ENCODE measurements at places on chromosomes 16 and 17.

- DNase-seq: peak; percentile 75
Observed at GRCh38 chr17:80071116-80071841, 30.1 kb upstream of the GAA start.

DNA sequence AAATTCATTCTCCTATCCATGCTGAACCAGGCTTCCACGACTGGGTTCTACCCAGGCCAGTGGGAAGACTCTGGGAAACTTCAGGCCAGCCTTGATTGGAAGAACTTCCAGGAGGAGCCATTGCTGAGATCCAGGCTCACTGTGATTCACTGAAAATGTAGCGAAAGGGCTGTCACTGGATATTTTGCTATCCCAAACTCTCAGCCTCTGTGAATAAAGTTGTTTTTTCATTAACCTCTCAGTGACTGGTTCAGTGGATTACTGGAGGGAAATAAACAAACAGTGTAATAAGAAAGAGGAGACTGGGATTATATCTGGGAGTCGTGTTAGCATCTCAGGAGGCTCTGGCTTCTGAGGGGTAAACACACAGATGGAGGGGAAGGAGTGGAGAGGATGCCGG is 3.1 kb downstream of the FOXL1 start:
- no peak for DNase-seq

DNA sequence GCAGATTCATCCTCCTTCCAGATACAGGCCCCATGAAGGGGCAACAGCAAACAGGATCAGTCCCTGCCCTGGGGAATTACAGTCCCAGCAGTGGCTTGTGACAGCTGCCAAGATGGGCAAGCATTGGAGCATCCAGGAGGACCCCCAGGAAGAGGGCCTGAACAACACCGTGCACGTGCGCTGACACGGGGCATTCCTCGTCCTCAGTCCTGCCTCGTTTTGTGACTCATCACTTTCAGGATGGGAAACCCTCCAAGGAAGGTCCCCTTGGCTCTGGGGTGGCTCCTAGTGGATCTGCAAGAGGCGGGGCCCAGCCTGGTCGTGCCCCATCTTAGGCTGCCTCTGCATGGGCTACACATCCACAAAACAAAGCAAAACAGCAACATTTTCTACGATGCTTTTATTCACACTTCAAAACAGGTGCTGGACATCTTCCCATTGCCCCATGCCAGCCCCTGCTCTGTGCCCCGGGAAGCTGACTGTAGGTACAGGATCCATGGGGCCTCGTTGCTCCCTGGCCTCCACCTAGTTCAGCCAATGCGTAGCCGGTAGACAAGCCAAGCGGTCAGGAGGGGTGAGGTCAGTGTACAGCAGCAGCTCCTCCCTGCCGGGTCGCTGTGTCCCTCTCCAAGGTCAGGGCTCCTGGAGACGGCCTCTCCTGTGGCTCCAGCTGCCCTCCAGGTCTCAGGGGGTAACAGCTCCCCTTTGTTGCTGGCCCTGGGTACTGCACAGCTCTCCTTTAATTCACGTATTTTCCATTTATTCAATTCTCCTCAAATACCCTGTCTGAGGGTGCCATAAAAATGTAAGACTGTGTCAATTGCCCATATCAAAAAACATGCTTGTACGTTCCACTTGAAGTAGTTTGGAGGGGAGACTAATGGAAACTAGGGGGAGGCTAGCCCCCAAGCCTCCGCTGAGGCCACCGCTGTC is 32.2 kb downstream of the ACTG1 start:
- no peak for DNase-seq

- no peak for DNase-seq
Observed at GRCh38 chr17:31355935-31356334, 34.5 kb upstream of the EVI2A start.

- DNase-seq: no peak
Observed at GRCh38 chr16:84689111-84689510, 10.7 kb upstream of the USP10 start.

DNA sequence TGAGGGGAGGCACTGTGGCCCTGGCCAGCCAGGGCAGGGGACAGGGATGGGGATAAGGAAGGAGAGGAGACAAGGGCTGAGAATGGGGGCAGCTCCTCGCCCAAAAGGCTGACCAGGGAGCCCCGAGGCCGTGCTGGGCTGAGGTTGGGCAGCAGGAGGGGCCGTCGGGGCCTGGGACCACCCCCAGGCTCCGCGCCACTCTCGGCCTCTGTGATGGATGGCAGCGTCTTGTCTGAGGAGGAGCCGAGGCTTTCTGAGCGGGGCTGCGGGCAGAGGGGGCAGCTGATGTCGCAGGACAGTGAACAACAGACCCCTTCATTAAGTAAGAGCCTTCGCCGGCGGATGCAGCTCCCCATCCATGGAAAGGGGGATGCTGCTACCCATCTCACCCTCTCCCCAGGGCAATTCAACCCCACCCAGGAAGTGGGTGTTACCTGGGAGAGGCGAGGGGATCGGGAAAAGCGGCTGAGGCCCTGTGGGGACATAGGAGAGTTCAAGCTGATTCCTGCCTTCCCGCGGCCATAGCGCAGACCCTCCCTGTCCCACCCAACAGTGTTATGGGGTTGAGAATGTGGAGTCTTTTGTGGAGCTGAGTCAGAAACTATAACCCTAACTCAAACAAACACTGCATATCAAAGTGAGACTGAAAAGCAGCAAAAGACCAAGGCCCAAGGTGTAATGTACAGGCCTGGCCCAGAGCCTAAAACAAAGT is 9.1 kb upstream of the RAB5C start:
- DNase-seq: no peak

DNA sequence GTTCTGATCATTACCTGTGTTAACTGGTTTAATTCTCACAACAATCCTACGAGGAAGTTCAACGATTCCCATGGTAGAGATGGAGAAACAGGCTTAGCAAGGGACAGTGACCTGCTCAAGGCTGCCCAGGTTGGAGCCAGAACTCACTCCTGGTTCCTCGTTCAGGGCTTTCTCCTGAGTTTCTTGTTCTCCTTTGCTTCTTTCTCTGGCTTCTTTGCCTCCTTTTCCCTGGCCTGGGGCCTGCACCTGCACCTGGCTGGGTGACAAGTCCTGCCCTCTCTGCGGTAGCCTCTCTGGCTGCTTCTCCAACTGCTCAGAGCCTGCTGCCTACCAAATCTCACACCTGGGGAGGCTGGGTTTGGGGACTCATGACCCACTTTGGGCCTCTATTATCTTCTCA is 2.8 kb downstream of the CCL22 start:
- DNase-seq: no peak

DNA sequence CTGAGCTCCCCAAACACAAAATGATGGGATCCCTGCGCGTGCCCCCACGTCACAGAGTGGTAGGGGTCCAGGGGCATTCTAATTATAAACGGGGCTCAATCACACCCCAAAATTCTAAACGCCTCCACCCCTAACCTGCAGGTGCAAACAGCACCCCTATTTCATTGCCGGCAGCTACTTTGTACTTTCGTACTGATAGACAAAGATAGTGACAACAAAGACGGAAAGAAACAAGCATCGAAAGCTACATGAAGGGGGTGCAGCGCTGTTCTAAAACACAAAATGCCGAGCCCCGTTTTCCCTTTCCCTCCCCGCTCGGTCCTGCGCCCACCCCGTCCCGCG is 13.9 kb downstream of the MIS12 start:
- DNase-seq: no peak

- DNase-seq: no peak
Observed at GRCh38 chr16:30079480-30079879, 3.7 kb downstream of the PPP4C start.

Measured in hypothalamus (tissue), 51 donors.